ENCODE measurements at places on chromosomes 11 and 22.

DNA sequence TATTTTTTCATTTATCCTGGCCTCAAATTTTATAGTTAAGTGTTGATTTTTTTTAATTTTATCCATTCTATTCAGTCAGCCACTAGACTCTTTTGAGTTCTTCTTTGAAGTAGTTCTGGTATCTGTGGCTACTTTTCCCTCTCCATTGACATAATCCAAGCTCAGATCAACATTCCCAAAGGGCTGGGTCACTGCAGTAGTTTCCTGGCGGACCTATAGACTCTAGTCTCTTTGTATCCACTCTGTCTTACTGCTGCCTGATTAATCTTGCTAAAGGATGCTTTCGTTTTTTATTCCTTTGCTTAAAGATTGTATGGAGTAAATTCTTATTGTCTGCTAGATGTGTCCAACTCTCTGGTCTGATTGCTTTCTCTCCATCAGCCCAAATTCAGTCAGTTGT, 87.6 kb downstream of the UVRAG start:
- no peak for DNase-seq

DNA sequence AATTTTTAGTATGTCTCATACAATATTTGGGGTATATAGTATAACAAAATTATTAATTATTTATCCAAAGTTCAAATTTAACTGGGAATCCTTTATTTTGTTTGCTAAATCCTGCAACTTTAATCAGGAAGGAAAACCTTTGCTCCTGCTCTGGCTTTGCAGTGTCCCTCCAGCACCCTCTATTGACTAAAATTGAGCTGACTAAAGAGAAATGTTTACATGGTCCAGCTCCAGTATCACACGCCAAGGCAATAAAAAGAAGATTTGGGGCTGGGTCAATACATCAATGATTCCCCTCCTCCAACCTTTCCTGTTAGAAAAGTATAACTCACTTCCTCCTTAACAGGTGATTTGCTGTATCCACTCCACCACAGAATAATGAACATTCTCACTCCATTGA, 153.0 kb upstream of the LRRC4C start:
- no peak for DNase-seq

DNA sequence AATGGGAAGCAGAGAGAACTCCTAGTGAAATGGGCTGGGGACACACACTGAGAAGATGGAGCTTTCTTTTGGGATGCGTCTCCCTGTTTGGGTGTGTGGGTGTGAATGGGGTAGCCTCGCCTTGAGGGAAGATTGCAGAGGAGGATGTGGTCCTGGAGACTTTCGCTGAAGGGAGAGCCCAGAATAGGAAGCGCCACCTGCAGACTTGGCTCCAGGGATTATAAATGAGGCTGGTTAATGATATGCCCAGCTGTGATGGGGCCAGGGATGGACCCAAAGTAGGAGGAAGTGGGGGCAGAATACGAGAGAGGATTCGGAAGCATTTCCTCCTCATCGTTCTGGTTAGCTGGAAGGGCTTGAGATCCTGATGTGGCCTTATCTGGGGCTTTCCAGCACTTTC, 13.7 kb downstream of the RELT start:
- DNase-seq, result no peak

GRCh38 chr11:15038963-15039362, 34.4 kb upstream of the CALCB start:
- DNase-seq, result no peak

DNA sequence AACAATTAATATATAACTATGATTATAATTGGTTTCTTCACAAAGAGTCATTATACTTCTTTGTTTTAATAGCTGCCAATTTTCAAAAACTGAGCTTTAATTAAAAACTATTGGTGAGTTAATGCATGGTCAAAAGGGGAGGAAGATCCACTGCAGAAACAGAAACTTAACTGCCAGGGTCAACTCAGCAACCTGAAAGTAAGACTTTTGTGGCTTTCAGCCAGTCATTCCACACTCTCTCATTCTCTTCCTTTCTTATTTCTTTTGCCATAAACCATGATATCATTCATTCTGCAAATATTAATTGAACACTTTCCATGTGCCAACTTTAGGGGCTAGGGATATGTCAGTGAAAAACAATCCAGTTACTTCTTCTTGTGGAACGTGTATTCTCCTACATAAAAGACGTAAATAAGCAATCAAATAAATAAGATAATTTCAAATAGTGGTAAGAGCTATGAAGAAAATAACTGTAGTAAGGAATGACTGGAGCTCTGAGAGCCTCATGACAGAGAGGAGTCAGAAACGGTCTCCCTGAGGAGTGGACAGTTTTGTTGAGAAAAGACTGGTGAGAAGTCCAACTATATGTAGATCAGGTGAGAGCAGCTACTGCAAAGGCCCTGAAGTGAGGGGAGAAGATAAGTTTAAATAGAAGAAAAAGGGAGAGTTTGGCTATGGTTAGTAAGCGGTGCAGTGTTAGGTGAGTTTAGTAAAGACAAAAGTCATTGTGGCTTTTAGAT, 130.5 kb downstream of the GRIA4 start:
- DNase-seq, result no peak

DNA sequence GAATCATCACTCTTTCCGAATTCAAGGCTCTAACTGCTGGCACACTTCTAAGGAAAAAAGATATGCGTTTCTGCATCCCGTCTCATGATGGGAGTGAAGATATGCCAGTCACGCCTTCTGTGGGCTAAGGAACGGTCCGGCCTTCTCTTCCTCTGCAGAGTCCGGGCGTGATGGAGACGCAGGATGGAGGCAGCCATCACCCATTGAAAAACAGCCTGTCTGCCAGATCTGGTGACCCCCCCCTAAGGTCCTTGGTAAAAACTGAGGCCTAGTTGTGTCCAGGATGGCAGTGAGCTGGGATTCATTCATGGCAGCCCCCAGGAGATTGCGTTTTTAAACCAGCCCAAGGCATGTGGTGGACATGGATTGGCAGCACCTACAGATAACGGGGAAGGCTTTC, 6.9 kb upstream of the EFCAB6 start:
- DNase-seq, result no peak

DNA sequence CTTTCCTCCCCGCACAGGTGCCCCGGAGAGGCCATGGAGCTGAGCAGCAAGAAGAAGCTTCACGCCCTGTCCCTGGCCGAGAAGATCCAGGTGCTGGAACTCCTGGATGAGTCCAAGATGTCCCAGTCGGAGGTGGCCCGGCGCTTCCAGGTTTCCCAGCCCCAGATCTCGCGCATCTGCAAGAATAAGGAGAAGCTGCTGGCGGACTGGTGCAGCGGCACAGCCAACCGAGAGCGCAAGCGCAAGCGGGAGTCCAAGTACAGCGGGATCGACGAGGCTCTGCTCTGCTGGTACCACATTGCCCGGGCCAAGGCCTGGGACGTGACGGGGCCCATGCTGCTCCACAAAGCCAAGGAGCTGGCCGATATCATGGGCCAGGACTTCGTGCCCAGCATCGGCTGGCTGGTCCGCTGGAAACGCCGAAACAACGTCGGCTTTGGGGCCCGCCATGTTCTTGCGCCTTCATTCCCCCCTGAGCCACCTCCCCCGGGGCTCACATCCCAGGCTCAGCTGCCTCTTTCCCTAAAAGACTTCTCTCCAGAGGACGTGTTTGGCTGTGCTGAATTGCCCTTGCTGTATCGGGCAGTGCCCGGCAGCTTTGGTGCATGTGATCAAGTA, 1.3 kb downstream of the TIGD3 start:
- DNase-seq, result no peak

DNA sequence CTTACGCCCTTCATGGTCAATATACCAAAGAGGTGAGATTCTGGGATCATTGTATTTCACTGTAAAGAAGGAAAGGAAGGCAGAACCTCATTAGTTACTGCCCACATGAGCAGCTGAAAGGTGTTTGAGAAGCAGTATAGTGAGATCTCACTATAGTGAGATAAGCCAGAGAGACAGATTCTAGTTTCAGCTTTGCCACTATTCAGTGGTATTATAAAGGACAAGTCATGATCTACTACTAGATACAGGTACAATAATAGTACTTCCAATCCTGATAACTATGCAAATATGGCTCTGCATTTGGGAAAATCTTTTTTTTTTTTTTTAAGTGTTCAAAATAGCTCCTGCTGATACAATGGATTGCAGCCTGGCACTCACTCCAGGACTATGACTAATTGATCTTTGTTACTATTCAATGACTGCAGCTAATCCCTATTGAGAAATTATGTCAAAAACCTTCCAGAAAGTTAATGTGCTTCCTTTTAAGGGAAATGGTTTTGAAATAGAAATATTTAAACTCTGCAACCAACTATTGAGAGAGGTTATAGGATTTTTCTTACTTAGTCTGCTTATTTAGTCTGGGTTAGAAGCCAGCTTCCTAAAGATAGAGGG, 8.3 kb upstream of the DLAT start:
- peak; percentile 59 for DNase-seq

DNA sequence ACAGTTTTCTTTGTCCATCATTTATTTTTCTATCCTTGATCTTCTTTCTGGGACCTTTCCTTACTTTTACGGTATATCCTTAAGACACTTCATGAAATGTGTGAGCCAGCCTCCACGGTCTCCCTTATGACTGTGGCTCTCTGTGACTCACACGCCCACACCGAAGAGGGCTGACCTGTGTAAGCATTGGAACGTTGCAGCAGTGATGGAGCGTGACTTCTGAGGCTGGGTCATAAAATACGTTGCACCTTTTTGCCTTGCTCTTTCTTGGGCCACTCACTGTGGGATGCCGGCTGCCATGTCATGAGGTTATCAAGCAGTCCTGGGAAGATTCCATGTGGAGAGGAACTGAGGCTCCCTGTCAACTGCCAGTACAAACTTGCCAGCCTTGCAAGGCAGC, 96.3 kb upstream of the RAB1B start:
- DNase-seq, result no peak

GRCh38 chr11:20080032-20080685, 80.1 kb downstream of the DBX1 start:
- DNase-seq, result no peak
